ENCODE measurements at places on chromosomes 2 and 18. TPM values are rescaled to one million over a fixed set of nuclear protein-coding genes. Genes with fewer than 3 reads are reported as not detected.

MLPH gene
- total RNA-seq: 3.2 TPM

- H3K4me1 ChIP-seq: peaks cover 9% of the 10 kb centered on the region
- H3K4me3 ChIP-seq: no peak overlapping the region
- no peaks in the 10 kb centered on the region for H3K36me3 ChIP-seq
- no peaks in the 10 kb centered on the region for H3K27me3 ChIP-seq
- no peak for DNase-seq
These were observed 3.6 kb downstream of the STARD7 start for GRCh38 chr2:96204836-96205624.

GRCh38 chr2:104562537-104562936 is 291.4 kb upstream of the POU3F3 start:
- no peaks in the 10 kb centered on the region for H3K27me3 ChIP-seq
- H3K36me3 ChIP-seq: no peaks in the 10 kb centered on the region
- H3K27ac ChIP-seq: no peak overlapping the region
- no peaks in the 10 kb centered on the region for H3K4me1 ChIP-seq

DNA sequence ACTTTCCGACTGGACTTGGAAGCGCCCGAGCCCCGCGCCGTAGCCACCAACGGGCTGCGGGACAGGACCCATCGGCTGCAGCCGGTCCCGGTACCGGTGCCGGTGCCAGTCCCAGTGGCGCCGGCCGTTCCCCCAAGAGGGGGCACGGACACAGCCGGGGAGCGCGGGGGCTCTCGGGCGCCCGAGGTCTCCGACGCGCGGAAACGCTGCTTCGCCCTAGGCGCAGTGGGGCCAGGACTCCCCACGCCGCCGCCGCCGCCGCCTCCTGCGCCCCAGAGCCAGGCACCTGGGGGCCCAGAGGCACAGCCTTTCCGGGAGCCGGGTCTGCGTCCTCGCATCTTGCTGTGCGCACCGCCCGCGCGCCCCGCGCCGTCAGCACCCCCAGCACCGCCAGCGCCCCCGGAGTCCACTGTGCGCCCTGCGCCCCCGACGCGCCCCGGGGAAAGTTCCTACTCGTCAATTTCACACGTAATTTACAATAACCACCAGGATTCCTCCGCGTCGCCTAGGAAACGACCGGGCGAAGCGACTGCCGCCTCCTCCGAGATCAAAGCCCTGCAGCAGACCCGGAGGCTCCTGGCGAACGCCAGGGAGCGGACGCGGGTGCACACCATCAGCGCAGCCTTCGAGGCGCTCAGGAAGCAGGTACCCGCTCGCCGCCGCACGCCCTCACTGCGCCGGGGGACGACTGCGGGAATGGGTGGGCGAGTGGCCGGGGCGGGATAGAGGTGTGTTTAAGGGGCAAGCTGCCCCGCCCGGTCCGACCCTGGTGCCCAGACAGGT is 713 bp downstream of the ATOH8 start:
- peak; percentile 51 for DNase-seq
- peak overlapping the region; percentile 68 for H3K4me3 ChIP-seq
- peak overlapping the region; percentile 81 for H3K27ac ChIP-seq
- H3K27me3 ChIP-seq: no peaks in the 10 kb centered on the region
- no peaks in the 10 kb centered on the region for H3K36me3 ChIP-seq

- DNase-seq: no peak
- H3K36me3 ChIP-seq: no peaks in the 10 kb centered on the region
- H3K4me3 ChIP-seq: no peak overlapping the region
- H3K27ac ChIP-seq: no peak overlapping the region
- no peaks in the 10 kb centered on the region for H3K27me3 ChIP-seq
These were observed 193.0 kb downstream of the RAB3GAP1 start for GRCh38 chr2:135245071-135245470.
